ENCODE measurements at places on chromosomes 2 and 18. TPM values are rescaled to one million over a fixed set of nuclear protein-coding genes. Genes with fewer than 3 reads are reported as not detected.

DNA sequence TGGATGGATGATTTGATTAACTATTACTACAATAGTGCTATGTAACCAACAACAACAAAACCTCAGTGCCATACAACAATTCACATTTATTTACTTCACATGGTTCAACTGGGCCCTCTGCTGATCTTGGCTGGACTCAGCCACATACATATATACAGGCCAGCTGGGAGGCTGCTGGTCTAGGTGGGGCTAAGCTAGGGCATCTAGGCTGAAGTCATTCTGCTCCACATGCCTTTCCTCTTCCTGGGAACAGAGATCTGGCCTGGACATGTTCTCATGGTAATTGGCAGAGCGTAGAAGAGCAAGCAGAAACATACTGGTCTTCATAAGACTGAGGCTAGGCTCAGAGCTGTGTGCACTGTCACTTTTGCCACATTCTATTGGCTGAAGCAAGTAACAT lies 102.8 kb upstream of the RNF152 start:
- no peak for DNase-seq

- DNase-seq, result no peak
These were observed 35.5 kb upstream of the KLHL29 start for GRCh38 chr2:23349508-23349907.

CRYBA2 gene
- total RNA-seq, result not detected

ALK gene
- 0.08 TPM for total RNA-seq

SCN9A gene
- 1.8 TPM for total RNA-seq

- no peak for DNase-seq
These were observed 195.3 kb upstream of the HS6ST1 start for GRCh38 chr2:128513961-128514283.

DNA sequence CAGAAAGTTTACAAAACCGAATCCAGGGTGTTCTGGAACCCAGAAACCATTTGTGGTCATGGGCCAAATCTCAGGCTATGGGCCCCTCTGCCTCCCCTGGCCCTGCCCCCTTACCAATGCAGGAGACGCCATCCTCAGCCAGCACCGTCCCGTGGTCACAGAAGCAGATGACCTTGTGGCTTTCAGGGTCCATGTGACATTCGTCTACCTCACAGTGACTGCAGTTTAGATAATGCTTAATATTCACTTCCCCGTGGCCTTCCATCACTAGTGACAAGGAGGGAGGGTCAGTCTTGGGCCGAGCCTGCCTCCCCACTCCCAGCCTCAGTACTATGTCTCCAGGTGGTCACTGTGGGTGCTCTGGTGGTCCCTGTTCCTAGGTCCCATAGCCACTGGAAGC lies 111.6 kb downstream of the CLIP4 start:
- DNase-seq, result no peak
